ENCODE measurements at places on chromosomes 11 and 22.

DNA sequence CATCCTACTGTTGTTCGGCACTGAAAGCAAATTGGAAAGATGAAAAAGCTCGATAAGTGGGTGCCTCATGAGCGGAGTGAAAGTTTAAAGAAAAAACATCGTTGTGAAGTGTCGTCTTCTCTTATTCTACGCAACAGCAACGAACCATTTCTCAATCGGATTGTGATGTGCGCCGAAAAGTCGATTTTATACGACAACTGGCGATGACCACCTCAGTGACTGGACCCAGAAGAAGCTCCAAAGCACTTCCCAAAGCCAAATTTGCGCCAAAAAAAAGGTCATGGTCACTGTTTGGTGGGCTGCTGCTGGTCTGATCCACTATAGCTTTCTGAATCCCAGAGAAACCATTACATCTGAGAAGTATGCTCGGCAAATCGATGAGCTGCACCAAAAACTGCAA, 58.4 kb upstream of the FBXO3 start:
- DNase-seq, result no peak

DNA sequence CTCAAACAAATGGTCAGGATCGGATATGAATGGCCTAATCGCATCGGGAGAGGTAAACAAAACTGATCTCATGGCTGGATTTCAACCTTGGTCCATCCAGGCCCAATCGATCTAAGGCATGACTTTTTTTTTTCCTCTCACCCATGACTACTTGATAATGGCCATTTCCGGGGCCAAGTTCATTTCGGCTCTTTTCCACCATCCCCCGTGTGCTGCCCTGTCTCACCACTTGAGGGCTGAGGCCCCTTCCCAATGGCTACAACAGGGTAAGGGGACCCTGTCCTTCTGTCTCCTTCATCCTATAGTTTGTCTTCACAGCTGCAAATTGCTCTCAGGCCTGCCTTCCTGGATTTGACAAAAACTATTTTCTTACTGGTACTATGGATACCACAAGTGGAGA, 26.7 kb downstream of the GRAP2 start:
- no peak for DNase-seq

- DNase-seq, result no peak
Measured at GRCh38 chr22:49509016-49509415, 318.7 kb downstream of the BRD1 start.

GRCh38 chr22:43090130-43090789, 1.1 kb upstream of the TTLL1 start:
- peak; percentile 40 for DNase-seq

GRCh38 chr11:7606496-7606895, 66.8 kb downstream of the CYB5R2 start:
- DNase-seq, result no peak

- no peak for DNase-seq
Measured at GRCh38 chr11:63710476-63711217, 29.3 kb downstream of the RTN3 start.

- peak; percentile 60 for DNase-seq
Measured at GRCh38 chr22:36331912-36332622, 55.7 kb downstream of the MYH9 start.

- DNase-seq, result peak; percentile 63
Measured at GRCh38 chr11:121555121-121555520, 102.4 kb upstream of the SORL1-AS1 start.

- peak; percentile 51 for DNase-seq
Measured at GRCh38 chr11:119584193-119585042, 144.6 kb downstream of the NECTIN1 start.

DNA sequence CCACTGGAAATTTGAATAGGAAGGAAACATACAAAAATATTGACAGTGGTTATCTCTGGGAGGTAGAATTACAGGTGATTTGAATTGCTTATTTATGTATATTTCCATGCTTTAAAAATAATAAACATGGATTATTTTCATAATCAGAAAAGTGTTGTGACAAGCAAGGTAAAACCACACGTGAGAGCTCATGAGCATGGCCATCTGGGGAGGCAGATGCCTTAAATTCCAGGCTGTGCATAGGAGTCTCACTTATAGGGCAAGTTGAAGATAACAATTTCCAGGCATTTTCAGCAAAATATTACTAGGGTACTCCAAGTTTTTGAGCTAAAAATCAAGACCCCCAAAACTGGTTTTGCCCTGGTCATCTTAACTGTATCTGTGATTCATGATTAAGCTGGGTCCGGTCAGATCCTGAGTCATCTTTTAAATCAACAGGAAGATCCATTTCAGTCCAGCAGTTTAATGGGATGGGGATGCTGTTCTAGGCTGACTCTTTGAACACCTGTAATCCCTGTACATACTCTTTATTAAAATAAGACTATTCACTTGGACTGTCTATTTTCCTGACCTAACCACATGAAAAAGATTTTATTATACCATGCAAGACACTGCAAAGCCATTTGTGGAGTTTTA, 115.8 kb upstream of the NARS2 start:
- no peak for DNase-seq

DNA sequence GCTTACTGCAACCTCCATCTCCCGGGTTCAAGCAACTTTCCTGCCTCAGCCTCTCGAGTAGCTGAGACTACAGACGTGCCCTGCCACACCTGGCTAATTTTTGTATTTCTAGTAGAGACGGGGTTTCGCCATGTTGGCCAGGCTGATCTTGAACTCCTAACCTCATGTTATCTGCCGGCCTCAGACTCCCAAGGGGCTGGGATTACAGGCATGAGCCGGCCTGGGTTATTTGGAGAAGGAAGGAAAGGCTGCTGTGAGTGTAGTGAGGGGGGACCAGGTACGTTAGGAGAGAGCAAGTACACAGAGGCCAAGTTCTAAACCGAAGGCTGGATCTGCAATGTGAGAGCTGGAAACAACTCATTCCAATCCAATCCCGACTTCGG, 453 bp downstream of the BATF2 start:
- DNase-seq, result no peak

DNA sequence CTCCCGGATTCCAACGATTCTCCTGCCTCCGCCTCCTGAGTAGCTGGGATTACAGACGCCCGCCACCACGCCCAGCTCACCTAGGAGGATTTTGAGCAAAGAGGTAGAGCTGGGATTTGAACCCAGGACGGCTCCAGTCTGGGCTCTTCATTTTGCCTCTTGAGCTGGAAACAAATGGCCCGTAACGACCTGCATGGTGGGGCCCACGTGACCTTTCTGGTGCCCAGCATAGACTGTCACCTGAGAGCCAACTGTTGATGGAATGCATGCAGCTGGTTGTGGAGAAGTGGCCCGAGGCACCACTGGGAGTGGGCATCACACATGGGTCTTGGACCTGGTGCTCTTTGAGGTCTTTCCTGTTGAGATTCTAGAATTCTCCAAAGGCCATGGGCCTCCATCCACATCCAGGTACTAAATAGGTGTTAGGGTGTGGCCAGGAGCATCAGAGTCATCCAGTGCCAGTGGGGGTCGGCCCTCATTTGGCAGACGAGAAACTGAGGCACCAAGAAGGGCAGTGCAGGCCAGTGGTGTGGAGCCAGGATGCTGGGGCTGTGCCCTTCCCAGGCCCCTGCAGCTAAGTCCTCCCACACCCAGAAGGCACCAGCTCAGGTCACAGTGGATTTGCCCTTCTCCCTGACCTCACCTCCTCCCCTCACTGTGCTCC, 3.9 kb downstream of the ATF4 start:
- no peak for DNase-seq

DNA sequence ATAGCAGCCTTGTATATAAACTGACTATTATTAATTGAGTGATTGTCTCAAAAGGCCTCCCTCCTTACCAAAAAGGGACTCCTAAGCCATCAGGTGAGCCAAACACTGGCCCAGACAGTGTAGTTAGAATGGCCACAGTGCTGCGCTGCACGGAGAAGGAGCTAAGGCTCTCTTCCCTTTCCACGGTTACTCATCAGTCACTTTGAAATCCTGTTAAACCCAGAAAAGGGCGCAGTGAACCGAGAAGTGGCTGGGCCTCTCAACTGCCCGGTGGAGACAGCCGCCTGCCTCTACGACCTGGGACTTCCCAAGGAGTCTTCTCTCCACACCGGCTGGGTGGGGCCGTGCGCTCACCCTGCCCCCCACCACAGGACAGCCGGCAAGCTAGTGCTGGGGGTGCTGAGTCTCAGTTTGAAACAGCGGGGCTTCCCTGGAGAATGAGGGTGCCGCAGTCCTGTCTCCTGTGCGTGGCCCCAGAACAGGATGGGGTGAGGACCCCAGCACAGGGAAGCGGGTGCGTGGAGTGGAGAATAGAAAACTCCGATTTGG, 1.3 kb downstream of the MYH9 start:
- DNase-seq, result peak; percentile 88

DNA sequence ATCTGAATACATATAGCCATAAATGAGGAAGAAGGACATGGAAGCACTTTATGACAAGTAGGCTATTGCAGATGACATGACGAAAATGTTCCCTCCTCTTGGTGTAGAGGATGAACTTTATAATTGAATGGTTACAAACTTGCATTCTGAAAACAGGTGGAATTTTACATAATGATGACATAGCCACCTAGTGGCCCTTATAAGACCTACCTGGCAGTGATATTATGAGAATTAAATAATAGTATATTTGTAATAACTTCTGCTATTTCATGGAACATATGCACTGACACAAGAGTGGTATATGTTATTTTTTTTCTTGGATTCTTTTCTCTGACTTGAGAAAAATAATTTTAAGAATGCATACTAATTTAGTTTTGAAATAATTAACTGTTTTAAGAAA, 22.9 kb downstream of the TRIM22 start:
- DNase-seq, result no peak

GRCh38 chr11:99424313-99425084, 403.8 kb downstream of the CNTN5 start:
- DNase-seq, result no peak

DNA sequence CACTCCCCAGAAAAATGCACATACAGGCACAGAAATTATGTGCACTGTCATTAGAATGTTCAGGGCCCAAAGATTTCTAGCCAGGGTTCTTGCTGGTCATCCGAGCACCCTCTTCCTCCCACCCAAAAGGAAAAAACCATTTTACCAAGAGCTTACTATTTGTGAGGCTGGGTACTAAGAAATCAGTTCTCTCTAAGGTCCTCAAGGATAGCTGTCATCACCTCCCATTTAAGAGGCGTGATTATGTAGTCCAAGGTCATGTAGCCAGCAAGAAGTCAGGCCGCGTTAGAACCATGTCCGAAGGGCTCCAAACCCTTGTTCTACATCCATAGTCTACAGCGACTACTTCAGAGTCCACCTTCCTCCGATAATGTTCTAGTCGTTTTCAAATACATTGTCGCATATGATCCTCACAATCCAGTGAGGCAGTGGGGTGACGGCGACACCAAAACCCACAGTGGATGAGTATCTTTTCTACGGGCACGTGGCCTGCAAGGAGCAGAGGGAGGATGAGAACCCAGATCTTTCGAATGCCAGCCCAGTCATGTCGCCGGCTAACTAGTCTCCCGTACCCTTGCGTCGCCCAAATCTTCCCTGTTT, 634 bp downstream of the TIMM8B start:
- no peak for DNase-seq

GRCh38 chr22:39722501-39722900, 151.9 kb downstream of the CACNA1I start:
- DNase-seq, result no peak

- no peak for DNase-seq
Measured at GRCh38 chr11:62865635-62866034, 15.1 kb upstream of the SLC3A2 start.

- DNase-seq, result peak; percentile 17
Measured at GRCh38 chr22:26404851-26405421, 24.1 kb upstream of the ASPHD2 start.
